RCC 7860 (cell line): ENCODE measurements at places on chromosomes 11 and 22.

DNA sequence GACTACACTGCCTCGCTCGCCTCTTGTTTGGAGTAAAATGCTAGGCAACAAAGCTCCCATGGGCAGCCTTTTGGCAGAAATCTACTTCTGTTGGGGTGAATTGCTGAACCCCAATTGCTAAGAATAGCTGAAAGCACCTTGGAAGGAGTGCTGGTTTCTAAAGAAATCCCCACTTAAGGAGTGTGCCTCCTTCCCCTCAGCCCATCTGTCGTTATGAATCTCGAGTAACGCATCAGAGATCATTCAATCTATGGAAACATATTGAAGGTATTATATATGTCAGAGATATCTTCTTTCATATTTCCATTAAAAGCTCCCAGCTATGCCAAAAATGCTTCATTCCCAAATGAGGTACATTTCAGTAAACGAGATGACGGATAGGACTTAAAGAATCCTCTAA is 229.6 kb upstream of the BLID start:
- DNase-seq: no peak

- no peak for DNase-seq
Measured at GRCh38 chr11:10272132-10272531, 21.9 kb downstream of the SBF2 start.

DNA sequence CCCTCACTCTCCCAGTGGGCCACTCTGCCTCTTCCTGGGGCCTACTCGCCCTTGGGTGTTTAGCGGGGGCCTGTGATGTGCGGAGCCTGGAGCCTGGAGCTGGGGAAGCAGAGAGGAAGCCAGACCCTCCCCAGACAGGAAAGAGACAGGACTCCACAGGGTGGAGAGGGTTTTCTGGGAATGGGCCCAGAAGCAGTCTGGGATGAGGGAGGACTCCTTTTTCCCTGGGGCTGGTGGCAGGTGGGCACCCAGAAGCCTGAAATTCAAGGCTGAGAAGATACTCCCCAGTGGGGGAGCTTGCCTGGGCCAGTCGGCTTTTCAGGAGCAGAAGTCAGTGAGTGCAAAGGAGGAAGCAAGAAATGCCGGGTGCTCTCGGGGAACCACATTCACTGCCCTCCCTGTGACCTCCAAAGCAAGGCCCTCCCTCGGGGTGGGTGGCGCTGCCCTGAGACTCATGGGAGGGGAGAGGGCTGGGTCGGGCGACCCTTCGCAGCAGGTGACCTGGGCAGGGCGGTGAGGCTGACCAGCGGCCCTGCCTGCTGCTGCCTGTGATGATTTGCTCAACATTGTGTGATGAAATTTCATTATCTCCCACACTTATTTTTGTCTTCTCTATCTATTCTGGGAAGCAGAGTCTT is 1377.4 kb downstream of the BRD1 start:
- no peak for DNase-seq

DNA sequence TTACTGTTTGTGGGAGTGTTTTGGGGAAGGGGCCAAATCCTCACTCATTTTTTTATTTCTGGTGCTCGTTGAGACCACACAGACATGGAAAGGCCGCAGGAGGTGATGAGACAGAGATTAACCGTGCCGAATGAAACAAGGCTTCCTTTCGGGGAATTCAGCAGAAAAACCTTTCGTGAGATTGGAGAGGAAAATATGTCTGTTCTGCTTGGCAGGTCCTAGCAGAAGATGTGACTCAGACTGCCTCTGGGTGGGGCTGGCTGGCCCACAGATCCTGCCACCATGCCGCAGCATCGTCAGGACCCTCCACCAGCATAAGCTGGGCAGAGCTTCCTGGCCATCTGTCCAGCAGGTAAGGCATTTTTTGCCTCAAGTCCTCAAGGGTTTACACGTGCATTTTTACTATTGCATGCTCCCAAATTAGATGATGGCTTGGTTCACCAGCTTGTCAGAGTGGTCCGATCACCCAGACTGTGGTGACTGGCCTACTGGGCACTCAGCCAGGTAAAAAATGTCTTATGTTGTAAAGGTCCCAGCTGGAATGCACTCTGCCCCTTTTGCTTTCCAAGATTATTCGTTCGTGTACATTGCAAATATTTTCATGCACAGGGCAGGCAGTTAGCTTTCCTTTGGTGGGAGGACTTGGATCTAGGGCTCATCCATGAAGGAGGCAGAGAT is 1.5 kb downstream of the DDB2 start:
- peak; percentile 80 for DNase-seq

DNA sequence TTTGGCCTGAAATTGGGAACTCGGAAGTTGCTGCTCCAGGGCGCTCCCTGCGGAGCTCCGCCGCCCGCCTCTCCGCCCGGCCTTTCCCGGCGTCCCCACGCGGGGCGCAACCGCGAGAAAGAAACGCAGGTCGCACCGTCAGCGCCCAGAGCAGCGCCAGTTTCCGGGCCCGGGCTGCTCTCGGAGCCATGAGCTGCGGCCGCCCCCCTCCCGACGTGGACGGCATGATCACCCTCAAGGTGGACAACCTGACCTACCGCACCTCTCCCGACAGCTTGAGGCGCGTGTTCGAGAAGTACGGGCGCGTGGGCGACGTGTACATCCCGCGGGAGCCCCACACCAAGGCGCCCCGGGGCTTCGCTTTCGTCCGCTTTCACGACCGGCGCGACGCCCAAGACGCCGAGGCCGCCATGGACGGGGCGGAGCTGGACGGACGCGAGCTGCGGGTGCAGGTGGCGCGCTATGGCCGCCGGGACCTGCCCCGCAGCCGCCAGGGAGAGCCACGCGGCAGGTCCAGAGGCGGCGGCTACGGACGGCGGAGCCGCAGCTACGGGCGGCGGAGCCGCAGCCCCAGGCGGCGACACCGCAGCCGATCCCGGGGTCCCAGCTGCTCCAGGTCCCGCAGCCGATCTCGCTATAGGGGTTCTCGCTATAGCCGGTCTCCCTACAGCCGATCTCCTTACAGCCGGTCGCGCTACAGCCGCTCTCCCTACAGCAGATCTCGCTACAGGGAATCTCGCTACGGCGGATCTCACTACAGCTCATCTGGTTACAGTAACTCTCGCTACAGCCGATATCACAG is 521 bp downstream of the SRSF8 start:
- DNase-seq: peak; percentile 37

- no peak for DNase-seq
Measured at GRCh38 chr11:94926698-94927237, 46.6 kb downstream of the CWC15 start.

DNA sequence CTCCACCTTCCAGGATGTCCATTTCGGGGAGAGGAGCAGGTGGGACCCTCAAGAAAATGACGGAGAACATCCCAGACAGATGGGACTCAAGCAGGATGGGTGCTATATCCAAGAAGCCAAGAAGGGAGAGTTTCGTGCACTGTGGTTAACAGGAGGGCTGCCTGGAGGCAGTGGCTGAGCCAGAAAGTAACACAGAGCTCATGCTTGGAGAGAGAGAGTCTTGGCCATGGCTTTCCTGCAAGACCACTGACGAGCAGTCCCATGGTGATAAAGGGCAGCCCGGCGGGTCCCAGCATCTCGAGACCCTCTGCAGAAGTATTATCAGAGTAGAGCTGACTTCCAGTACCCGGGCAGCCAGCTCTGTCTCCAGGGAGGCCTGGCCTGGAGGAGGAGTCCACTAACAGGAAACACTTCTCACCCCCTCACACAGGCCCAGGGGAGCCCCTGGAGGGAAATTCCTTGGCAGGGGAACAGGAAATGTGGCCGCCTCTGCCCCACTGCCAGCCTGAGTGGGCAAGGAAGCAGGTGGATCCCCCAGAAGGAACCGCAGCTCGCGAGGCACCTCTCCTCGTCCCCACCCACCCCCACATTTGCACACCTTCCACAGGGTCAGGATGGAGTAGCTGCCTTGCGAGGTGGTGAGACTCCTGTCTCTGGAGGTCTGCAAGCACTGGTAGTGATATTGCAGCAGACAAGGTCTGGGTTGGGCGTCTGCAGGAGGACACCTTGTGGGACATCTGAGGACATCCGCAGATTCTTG is 32.2 kb downstream of the CYTH4 start:
- DNase-seq: no peak

DNA sequence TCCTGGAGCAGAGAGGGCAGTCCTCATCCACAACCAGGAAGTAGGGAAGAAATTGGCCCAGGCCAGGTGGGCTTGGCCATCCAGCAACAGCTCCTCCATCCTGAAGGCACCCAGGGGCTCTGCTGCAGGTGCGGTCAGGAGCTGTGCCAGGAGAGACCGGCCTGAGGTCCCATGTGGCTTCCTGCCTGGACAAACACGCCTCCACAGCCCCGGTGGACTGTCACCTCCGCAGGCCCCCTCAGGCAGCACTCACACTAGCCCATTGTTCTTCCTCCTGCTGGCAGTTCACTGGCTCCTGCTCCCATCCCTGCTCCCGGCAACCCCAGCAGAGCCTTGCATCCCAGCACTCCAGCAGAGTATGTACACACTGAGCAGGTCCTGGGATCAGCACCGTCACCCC is 16.0 kb upstream of the POU2AF1 start:
- no peak for DNase-seq

- no peak for DNase-seq
Measured at GRCh38 chr11:119858288-119858687, 129.3 kb upstream of the NECTIN1 start.

DNA sequence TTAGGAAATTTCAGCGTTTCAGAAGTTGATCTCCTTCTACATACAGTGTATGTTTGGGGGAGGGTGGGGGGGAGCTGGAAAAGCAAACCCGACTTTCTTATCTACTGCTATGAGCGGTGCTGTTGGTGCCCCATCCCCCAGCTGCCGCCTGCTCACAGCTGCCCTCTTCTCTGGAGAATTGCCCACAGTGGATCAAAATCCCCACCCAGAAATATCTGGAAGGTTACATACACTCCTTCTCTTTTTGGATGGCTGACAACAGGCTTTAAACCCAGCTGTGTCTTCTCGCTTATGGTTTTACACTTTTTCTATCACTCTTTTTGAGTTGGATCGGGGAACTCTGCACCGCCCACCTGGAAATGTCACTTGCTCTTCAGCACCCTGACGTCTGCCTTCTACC is 56.4 kb downstream of the DHCR7 start:
- DNase-seq: no peak

DNA sequence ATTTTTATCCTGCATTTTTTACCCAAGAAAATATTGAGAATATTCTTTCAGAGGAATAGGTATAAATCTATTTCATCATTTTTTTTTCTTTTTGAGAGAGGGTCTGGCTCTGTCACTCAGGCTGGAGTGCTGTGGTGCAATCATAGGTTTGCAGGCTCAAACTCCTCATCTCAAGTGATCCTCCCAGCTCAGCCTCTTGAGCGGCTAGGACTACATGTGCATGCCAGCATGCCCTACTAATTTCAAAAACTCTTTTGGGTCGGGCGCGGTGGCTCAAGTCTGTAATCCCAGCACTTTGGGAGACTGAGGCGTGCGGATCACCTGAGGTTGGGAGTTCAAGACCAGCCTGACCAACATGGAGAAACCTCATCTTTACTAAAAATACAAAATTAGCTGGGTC is 20.3 kb upstream of the PTPRJ start:
- no peak for DNase-seq

- DNase-seq: peak; percentile 19
Measured at GRCh38 chr11:126194121-126194543, 17.3 kb downstream of the RPUSD4 start.

DNA sequence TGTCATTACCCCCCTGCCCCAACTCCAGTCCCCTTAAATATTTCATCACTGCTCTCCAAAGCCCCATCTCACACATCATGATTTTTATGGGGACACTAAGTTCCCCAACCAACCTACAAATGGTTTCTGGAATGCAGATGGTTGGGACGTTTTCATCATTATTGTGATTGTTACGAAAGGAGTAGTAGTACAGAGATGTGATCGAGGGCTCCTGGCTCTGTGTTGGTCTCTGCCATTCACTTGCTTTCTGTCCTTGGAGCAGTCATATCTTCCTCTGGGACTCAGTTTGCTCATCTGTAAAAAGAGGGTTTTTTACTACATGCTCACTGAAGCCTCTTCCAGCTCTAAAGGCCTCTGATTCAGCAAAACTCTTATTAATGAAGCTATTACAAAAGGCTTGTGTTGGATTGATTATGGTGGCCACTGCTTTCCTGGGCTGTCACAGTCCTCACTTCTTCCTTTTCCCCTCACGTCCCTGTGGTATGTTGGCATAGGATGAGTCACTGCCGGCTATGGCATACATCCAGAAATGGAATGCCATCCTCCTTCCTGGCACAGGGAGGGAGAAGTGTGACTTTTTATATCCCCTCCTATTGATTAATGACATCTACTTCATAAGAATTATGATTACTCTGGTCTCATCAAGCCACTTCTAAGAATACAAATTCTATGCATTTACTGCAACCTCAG is 593.7 kb downstream of the METTL15 start:
- DNase-seq: peak; percentile 72
